ENCODE measurements at places on chromosomes 5 and 9. TPM values are rescaled to one million over a fixed set of nuclear protein-coding genes. Genes with fewer than 3 reads are reported as not detected.

GRCh38 chr9:86410281-86410680 is 56.1 kb upstream of the TUT7 start:
- DNase-seq = peak; percentile 58
- no peak overlapping the region for H3K4me3 ChIP-seq
- H3K36me3 ChIP-seq = no peaks in the 10 kb centered on the region
- H3K27me3 ChIP-seq = peaks cover 74% of the 10 kb centered on the region

- H3K27me3 ChIP-seq = no peaks in the 10 kb centered on the region
- H3K4me1 ChIP-seq = peaks cover 16% of the 10 kb centered on the region
- H3K36me3 ChIP-seq = peaks cover 26% of the 10 kb centered on the region
- DNase-seq = no peak
- peak overlapping the region; percentile 94 for H3K4me3 ChIP-seq
Measured at GRCh38 chr9:133354766-133355165, 1.5 kb downstream of the SURF1 start.

- no peak for DNase-seq
- H3K4me1 ChIP-seq = peaks cover 11% of the 10 kb centered on the region
- no peaks in the 10 kb centered on the region for H3K27me3 ChIP-seq
- H3K36me3 ChIP-seq = no peaks in the 10 kb centered on the region
- no peak overlapping the region for H3K27ac ChIP-seq
- no peak overlapping the region for H3K4me3 ChIP-seq
Measured at GRCh38 chr5:94276751-94277150, 341.7 kb downstream of the KIAA0825 start.

DNA sequence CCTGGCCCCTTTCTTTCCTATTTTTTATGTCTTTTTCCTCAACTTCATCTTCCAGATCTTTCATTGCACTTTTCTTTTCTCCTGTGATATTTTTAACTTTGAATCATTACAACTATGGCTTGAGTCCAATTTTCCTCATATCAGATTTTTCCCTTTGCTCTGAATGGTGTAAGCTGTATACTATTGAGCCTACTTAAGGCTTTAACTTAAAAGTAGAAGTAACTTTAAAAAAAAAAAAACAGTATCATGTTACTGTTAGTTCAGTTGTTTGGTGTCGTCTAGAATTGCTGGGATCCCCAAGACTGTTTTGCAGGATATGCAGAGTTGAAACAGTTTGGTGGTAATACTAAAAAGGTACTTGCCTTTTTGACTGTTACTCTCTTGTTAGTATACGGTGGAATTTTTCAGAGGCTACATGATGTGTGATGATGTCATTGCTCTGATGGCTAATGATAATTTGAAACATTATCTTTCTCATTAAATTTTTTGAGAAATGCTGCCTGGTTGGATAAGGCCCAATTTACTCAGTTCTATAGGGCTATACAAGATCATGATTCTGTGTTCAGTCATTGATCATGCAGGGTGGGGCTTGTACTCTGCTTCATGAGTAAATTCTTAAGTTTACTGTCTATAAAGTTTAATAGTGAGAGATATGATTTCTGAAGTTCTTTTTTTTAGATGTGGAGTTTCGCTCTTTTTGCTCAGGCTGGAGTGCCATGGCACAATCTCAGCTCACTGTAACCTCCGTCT is 8.8 kb downstream of the NAA35 start:
- no peak for DNase-seq
- no peaks in the 10 kb centered on the region for H3K27me3 ChIP-seq
- H3K27ac ChIP-seq = no peak overlapping the region

DNA sequence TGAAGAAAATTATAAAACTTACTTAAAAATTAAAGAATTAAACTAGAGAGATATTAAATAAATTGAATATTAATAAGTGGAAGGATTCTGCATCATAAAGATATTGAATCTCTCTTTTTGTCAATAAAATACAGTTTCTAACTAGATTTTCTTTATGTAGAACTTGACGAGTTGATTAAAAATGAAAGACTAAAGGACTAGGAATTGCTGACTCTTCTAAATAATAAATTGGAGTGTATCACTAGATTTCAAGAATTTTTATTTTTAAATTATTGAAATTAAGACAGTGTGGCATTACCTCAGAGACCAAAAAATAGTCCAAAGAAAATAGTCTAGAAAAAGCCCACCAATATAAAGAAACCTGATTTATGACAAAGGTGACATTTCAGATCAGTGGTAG is 492.4 kb downstream of the CETN3 start:
- H3K4me3 ChIP-seq = no peak overlapping the region
- H3K4me1 ChIP-seq = no peaks in the 10 kb centered on the region
- H3K36me3 ChIP-seq = no peaks in the 10 kb centered on the region
- no peak for DNase-seq

DNA sequence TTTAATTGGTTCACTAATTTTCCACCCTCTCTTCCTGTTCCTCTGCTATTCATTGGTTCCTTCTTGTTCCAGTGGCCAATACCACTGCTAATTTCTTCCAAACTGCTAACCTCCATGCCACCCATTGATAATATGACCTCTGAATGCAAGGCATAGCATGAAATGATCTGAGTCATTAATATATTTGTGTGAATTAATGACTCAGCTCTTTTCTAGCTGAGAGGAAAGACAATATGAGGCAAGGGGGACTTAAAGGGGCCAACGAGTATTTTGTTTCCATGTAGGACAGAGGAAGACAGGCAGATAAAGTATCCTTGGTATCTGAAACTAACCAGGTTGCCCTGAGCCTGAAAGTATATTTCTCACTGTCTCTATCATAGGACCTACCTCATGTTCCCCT is 154.3 kb upstream of the BRINP1 start:
- H3K27me3 ChIP-seq = no peaks in the 10 kb centered on the region
- no peak overlapping the region for H3K27ac ChIP-seq
- no peaks in the 10 kb centered on the region for H3K4me1 ChIP-seq

GRCh38 chr9:137067860-137068538 is 2.4 kb downstream of the SAPCD2 start:
- H3K27me3 ChIP-seq = 0 out of 2 replicates have a peak, but pooled peaks cover 8% of the 10 kb centered on the region
- peaks cover 18% of the 10 kb centered on the region for H3K4me1 ChIP-seq
- no peak overlapping the region for H3K27ac ChIP-seq
- H3K4me3 ChIP-seq = peak overlapping the region; percentile 71

DNA sequence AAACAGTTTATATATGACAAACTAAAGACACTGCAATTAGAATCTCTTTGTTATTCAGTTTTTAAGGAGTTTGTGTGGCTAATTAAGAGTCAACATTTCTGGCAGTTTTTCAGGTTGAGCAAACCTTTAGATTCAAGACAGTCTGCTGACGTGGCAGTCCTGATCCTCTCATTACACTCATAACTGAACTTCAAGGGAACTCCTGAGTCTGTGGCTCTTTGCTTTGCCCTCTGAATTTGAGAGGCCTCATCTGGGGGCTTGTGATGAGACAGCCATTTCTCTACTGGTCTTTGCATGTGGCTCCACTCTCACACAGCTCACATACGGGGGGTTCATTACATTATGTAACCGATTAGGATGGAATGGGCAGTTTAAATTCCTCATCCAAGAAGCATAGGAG is 182.9 kb upstream of the MEF2C start:
- DNase-seq = peak; percentile 7
- H3K4me1 ChIP-seq = no peaks in the 10 kb centered on the region
- H3K27me3 ChIP-seq = no peaks in the 10 kb centered on the region
- H3K27ac ChIP-seq = no peak overlapping the region
- H3K4me3 ChIP-seq = no peak overlapping the region
- H3K36me3 ChIP-seq = no peaks in the 10 kb centered on the region

- H3K27ac ChIP-seq = no peak overlapping the region
- H3K4me1 ChIP-seq = no peaks in the 10 kb centered on the region
- no peaks in the 10 kb centered on the region for H3K36me3 ChIP-seq
- peak; percentile 41 for DNase-seq
Measured at GRCh38 chr9:133226219-133227171, 17.4 kb upstream of the OBP2B start.

DNA sequence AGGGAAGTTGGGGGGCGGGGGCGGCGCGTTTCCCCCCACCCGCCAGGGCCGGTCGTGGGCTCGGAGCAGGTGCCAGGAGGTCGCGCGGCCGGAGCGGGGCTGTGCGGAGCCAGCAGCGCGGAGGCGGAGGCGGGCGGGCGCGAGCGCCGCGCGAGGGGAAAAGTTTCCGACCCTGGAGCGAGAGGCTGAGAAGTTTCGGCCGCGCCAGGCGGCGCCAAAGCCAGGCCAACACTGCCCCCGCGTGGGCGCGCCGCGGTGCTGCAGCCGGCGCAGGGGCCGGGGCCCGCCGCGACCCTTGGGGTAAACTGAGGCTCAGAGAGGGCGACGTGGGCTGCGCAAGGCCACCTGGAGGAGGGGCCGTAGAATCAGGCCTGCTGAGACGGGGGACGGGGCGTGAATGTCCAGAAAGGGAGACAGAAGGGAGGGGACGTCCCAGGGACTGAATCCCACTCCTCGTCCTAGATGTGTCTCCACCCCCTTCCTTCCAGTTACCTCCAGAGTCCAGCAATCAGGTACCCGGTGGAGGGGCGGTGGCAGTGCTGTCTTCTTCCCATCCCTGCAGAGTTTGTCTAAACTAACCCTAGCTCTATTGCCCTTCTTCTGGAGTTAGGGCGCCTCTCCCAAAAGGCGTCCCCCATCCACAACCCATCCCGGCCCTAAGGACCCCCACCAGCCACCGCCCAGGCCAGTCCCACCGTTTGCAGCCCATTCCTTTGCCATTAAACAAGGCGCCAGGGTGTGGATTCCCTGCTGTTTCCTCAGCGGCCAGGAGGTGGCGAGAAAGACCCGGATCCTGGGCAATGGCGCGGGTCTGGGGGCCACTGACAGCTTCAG is 10.2 kb downstream of the C9orf50 start:
- H3K27me3 ChIP-seq = peaks cover 12% of the 10 kb centered on the region
- H3K27ac ChIP-seq = no peak overlapping the region
- peaks cover 6% of the 10 kb centered on the region for H3K4me1 ChIP-seq
- H3K36me3 ChIP-seq = no peaks in the 10 kb centered on the region
- peak overlapping the region; percentile 81 for H3K4me3 ChIP-seq

GRCh38 chr9:26650325-26650724 is 242.3 kb downstream of the CAAP1 start:
- H3K4me3 ChIP-seq = no peak overlapping the region
- DNase-seq = no peak
- no peaks in the 10 kb centered on the region for H3K36me3 ChIP-seq
- H3K4me1 ChIP-seq = no peaks in the 10 kb centered on the region

DNA sequence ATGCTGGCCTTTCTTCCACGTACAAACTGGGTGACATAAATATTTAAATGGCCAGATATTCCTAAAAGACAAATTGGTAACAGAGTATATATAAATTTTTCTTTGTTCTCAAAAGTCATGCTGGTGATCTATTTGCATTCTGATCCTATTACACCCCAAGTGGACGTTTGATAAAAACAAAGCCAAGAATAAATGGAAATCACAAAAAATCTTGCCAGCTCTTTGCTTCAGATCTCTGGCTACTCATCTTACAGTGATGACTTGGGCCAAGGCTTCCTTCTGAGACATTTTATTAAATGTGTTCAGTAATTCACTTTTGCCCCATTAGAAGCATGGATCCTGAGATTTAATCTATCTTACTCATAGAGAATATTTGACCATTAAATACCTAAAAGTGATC is 444.3 kb upstream of the PIK3R1 start:
- no peak overlapping the region for H3K4me3 ChIP-seq
- H3K27me3 ChIP-seq = no peaks in the 10 kb centered on the region
- DNase-seq = no peak
- no peaks in the 10 kb centered on the region for H3K36me3 ChIP-seq
- H3K27ac ChIP-seq = no peak overlapping the region

DNA sequence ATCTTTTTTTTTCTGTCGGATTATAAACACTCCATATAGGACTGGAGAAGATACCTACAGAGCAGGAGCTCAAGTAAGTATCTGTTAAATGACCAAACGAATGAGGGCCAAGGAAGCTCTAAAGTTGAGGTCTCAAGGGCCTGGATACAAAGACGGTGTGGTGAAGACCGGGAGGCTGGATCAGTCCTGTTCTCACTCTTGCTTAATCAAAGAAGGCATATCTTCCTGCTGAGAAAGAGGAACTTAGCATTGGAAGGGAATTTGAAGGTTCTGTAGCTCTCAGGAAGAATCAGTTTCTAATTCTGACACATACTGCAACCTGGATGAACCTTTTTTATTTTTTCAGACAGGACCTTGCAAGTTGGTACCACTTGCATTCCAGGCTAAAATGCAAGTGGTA is 28.3 kb upstream of the PAX5 start:
- no peak for DNase-seq
- H3K36me3 ChIP-seq = no peaks in the 10 kb centered on the region
- no peaks in the 10 kb centered on the region for H3K4me1 ChIP-seq
- no peaks in the 10 kb centered on the region for H3K27me3 ChIP-seq
- no peak overlapping the region for H3K27ac ChIP-seq
- H3K4me3 ChIP-seq = no peak overlapping the region

DNA sequence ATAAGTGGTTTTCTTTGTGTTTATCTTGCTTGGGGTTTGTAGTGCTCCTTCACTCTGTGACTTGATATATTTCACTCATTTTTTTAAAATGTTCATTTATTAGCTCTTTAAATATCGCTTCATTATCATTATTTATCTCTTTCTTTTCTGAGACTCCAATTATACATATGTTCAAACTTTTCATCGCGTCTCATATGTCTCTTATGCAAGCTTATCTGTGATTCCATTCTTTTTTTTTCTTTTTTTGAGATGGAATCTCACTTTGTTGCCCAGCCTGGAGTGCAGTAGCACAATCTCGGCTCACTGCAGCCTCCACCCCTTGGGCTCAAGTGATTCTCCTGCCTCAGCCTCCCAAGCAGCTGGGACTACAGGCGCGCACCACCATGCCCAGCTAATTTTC is 73.9 kb upstream of the GABRP start:
- no peaks in the 10 kb centered on the region for H3K27me3 ChIP-seq
- H3K27ac ChIP-seq = no peak overlapping the region
- H3K36me3 ChIP-seq = no peaks in the 10 kb centered on the region

DNA sequence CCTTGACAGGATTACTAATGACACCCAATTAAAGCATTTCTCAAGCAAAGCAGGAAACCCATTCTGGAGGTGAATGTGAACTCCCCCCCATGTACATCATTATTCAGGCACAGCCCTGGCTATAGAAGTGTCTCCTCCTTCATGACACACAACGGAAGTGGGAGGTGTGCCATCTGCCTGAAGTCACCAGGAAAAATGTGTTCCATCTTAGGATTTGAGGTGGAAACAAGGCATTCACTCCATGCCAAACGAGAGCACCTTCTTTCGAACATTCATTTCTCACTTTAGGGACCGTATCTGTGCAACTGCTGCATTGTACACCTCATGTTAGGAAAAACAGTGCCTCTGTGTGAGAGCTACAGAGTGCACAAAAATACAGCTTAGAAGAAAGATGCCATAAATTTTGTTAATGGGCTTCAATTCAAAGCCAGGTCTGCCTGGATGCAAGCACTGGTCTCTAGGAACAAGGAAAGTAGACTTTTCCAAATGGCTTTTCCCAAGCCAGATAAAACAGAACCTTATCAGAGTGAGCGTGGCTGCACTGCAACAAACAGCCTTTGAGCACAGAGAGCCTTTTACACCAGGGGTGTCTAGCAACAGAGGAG is 19.4 kb downstream of the GOLM1 start:
- no peaks in the 10 kb centered on the region for H3K27me3 ChIP-seq
- H3K4me1 ChIP-seq = no peaks in the 10 kb centered on the region
- H3K27ac ChIP-seq = no peak overlapping the region
- no peak for DNase-seq

PLEKHG4B gene
- 54.8 TPM for total RNA-seq

SLC46A2 gene
- total RNA-seq = not detected

SPINK14 gene
- not detected for total RNA-seq

SV2C gene
- total RNA-seq = 0.12 TPM

OR1J2 gene
- total RNA-seq = not detected

MYMK gene
- not detected for total RNA-seq

TMEM252 gene
- not detected for total RNA-seq

All from GM23338 (cell line).